ENCODE measurements at places on chromosomes 12 and 14. TPM values are rescaled to one million over a fixed set of nuclear protein-coding genes. Genes with fewer than 3 reads are reported as not detected.

The TAS2R20 gene
- 6.7 TPM for total RNA-seq

The ADSS1 gene
- 12.8 TPM for total RNA-seq

The REP15 gene
- 6.5 TPM for total RNA-seq

The ERH gene
- total RNA-seq, result 102 TPM

The PDE3A gene
- 22.2 TPM for total RNA-seq

The COX8C gene
- not detected for total RNA-seq

The TAC3 gene
- total RNA-seq, result not detected

The FIGNL2 gene
- total RNA-seq, result under 0.01 TPM

The NKX2-1 gene
- total RNA-seq, result not detected
